ENCODE measurements at places on chromosomes 3 and 15. TPM values are rescaled to one million over a fixed set of nuclear protein-coding genes. Genes with fewer than 3 reads are reported as not detected.
A peak's percentile ranks its signal among the peaks of the same experiment; 100 is the strongest.

- H3K4me3 ChIP-seq: no peak overlapping the region
- H3K27ac ChIP-seq: no peak overlapping the region
- no peak for DNase-seq
Observed at GRCh38 chr15:63990454-63990853, 55.8 kb downstream of the DAPK2 start.

TM4SF1 gene
- total RNA-seq: 151 TPM

GRCh38 chr3:140177943-140178342, 243.0 kb downstream of the CLSTN2 start:
- H3K4me1 ChIP-seq: no peaks in the 10 kb centered on the region
- H3K27ac ChIP-seq: no peak overlapping the region
- H3K27me3 ChIP-seq: no peaks in the 10 kb centered on the region
- DNase-seq: no peak
- H3K36me3 ChIP-seq: no peaks in the 10 kb centered on the region

SERINC4 gene
- total RNA-seq: not detected

- no peaks in the 10 kb centered on the region for H3K27me3 ChIP-seq
- H3K27ac ChIP-seq: no peak overlapping the region
- H3K4me3 ChIP-seq: no peak overlapping the region
- peaks cover 8% of the 10 kb centered on the region for H3K4me1 ChIP-seq
Observed at GRCh38 chr15:101112336-101113113, 139.3 kb downstream of the CHSY1 start.

DNA sequence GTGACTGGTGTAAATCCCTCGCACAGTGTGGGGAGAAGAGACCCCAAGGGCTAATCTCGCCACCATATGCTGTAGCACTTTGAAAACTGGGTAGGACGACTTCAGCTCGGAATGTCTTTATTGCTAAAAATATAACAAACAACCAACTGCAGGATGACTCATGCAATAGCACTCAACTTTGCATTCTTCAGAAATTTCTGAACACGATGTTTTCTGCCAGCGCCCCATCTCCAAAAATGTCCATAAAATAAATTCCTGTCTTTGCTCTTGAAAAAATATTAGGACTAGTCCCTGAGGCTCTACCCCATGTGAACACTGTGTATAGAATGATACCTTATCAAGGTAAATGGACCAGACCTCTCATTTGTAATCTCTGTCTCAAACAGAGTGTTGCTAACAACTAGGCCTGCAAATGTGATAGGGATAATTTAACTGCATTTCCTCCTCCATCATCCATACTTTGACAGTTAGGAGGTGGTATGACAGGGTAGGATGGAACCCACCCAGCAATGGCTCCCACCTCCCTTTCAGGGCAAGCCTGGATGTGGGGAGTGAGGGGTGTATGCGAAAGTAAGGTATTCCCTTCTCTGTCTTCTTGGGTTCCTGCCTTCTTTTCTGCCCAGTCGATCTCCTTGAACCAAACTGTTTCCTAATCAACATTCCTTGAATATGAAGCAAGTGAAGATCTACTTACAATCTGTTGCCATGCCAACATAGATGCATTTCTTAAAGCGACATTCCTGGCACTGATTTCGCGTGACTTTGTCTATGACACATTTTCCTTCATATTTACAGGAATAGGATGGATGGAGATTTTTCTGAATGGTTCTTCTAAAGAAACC, 201.1 kb downstream of the NR1D2 start:
- peaks cover 23% of the 10 kb centered on the region for H3K36me3 ChIP-seq
- no peak for DNase-seq
- peaks cover 26% of the 10 kb centered on the region for H3K4me1 ChIP-seq
- H3K4me3 ChIP-seq: no peak overlapping the region
- peak overlapping the region; percentile 71 for H3K27ac ChIP-seq

GRCh38 chr15:62950462-62950931, 92.0 kb upstream of the TPM1 start:
- H3K4me3 ChIP-seq: no peak overlapping the region
- no peaks in the 10 kb centered on the region for H3K36me3 ChIP-seq
- no peaks in the 10 kb centered on the region for H3K27me3 ChIP-seq
- DNase-seq: no peak
